ENCODE measurements at places on chromosomes 6 and 20. TPM values are rescaled to one million over a fixed set of nuclear protein-coding genes. Genes with fewer than 3 reads are reported as not detected.

DNA sequence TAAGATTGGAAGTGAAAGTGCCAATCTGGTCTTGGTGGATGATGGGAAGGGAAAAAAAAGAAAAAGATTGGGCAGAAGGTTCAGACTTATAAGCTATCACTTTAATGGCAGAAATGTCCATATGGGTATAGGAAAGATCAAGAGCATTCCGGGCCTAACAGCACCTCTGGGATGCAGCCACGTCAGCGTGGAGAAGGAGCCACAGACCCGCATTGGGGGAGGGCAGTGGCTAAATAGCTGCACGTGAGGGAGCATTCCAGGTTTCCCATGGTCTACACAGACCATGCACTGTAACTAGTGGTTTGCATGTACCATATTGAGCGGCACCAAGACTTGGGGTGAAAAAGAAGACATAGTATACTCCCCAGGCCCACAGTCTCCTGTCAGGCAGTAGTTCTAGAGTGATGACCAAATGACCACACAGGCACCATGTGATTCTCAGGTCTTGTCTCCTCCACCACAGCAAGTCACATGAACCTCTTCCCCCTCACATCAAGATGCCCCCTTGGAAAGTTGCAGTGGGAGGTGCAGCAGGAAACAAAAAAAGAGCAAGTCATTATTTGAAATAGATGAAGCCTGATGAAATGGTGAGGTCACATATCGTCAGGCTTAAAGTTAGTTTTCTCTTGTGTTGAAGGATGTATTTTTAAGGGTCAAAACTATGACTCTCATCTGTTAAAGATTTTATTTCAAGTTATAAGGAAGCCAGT, 94.4 kb upstream of the TNFAIP3 start:
- peak; percentile 43 for DNase-seq

- DNase-seq, result no peak
Observed at GRCh38 chr20:41671143-41671542, 53.0 kb upstream of the CHD6 start.

DNA sequence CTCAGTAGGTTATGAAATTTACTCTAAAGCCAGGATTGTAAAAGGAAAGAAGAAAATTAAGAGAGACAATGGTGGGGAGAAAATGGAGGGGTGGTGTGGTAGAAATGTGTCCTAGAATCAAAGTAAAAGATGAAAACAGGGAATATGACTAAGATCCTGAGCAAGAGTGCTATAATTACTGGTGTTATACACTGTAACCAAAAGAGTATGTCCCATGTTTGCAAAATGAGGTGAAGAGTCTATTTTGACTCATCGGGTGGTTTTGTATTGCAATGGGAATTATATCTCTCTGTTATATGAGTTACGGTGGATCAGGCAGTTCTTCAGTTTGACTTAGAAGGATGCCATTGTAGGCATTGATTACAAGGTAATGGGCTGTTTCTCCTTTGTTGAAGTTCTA, 8.5 kb downstream of the L3MBTL3 start:
- DNase-seq, result peak; percentile 36

DNA sequence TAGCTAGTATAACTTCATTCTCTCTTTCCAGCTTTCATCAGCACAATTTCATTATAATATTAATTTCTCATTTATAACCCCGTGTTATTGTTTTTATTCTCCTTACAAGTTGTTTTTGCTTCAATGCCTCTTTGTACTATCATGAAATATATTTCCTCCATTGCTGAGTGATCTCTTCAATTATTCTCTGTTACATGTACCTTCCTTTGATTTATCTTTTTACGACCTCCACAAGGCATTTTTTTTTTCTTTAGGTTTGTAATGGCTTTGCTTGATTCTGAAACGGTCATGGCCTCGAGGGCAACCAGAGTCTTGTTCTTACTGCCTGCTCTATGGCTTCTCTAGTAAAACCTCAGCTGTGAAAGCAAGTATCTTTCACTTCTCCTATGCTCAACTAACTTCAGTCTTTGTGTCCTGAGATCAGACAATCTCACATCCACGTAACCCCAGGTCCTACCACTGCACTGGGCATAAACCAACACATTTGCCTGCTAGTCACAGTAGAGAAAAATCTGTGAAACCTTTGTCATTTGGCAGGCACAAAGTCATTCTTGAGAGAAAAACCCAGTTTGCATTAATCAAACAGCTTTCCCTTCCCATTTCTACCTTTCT, 119.9 kb downstream of the UST start:
- DNase-seq, result no peak

DNA sequence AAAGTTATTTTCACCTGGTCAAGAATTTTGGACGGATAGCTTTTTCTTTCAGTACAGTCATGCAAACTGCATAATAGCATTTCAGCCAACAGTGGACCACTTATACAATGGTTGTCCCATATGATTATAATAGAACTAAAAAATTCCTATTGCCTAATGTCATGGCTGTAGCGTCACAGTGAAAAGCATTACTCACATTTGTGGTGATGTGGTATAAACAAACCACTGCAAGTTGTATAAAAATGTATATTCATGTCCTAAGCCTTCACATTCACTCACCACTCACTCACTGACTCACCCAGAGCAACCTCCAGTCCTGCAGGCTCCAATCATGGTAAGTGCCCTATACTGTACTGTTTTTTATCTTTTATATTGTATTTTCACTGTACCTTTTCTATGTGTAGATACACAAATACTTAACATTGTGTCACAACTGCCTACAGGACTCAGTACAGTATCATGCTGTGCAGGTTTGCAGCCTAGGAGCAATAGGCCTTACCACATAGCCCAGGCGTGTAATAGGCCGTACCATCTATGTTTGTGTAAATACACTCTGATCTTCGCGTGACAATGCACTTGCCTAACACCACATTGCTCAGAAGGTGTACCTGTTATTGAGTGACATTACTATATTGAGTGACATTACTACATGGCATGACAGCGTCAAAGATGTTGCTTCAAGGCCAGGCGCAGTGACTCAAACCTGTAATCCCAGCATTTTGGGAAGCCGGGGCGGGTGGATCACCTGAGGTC, 17.9 kb downstream of the ABHD12 start:
- peak; percentile 80 for DNase-seq

- DNase-seq, result peak; percentile 84
Observed at GRCh38 chr20:39853636-39854035, 835.4 kb downstream of the MAFB start.

DNA sequence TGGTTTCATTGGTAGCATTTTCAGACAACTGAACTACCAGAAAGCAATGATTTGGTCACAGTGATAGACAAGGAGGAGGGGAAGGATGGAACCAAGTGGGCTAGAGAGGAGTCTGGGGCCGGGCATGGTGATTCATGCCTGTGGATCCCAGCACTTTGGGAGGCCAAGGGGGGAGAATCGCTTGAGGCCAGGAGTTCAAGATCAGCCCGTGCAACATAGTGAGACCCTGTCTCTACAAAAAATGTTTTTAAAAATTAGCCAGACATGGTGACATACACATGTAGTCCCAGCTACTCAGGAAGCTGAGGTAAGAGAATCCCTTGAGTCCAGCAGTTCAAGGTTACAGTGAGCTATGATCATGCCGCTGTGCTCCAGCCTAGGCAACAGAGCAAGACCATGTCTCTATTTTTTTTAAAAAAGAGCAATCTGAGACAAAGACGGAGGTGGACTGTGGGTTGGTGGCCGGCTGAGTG, 70.6 kb downstream of the SYCP2L start:
- no peak for DNase-seq

- no peak for DNase-seq
Observed at GRCh38 chr6:18431581-18431980, 44.4 kb downstream of the RNF144B start.

DNA sequence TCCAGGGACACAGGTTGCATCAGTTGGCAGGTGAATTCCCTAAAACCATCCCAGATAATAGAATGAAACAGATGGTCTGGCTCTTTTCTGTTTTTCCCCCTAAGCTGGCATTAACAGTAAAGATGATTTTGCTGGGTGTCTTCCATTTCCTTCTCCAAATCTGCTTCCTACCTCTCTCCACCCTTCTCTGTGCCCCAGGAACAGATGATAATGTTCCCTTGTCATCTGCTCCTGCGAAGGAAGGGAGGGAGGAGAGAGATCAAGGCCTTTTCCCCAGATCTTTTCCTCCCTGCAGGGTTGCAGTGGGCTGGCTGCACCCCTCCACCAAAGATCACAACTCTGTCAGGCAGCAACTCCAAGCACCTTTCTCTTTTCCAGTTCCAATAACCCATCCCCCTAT, 156.5 kb upstream of the PRDM1 start:
- DNase-seq, result no peak

DNA sequence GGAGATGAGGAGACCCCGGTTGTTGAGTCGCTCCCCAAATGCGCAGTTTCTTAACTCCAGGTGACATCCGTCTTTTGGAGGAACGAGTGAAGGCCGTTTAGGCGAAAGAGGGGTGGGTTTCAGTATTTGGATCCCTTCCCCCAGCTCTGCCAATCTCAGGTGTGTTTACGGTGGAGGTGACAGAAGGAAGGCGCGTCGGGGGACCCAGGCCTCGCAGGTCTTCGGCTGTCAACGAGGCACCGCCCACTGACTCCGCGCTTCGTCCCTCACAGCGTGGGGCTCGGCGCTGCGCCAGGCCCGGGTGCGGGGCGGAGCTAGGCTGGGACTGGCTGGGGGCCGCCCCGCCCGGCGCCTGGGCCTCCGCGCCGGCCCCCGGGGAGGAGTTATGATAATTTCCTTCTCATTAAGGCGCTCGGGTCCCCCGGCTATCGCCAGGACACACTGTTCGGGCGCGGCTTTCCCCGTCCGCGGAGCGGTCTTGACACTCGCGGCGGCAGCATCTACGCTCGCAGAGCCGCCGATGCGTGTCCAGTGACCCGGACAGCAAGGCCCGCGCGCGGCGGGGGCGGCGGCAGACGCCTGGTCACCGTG, at the start of gene TFAP2C:
Gene TFAP2C (plus strand): TSS at position 434 of the 591 bp plus-strand sequence. CDS start 239 bp downstream, outside the sequence.
- DNase-seq, result peak; percentile 68

GRCh38 chr6:45710304-45710821, 305.3 kb downstream of the CLIC5 start:
- DNase-seq, result peak; percentile 31

GRCh38 chr20:10322073-10323012, 103.7 kb downstream of the SNAP25 start:
- no peak for DNase-seq

DNA sequence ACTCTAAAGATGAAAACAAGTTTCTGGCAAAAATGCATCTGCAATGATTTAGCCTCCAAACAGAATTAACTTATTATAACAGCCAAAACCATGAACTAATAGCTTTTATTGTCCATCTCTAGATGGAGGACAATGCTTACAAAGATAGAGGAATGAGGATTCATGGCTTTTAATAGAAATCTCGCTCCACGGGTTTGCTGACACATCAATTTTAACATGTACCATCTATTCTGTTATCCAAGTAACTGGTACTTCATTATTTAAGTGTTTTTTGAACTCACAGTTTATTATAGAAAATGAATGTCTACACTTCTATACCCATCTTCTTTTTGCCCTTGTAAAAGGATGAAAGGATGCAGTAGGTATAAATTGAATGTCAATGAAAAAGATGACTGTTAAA, 10.8 kb downstream of the TMX4 start:
- DNase-seq, result no peak

DNA sequence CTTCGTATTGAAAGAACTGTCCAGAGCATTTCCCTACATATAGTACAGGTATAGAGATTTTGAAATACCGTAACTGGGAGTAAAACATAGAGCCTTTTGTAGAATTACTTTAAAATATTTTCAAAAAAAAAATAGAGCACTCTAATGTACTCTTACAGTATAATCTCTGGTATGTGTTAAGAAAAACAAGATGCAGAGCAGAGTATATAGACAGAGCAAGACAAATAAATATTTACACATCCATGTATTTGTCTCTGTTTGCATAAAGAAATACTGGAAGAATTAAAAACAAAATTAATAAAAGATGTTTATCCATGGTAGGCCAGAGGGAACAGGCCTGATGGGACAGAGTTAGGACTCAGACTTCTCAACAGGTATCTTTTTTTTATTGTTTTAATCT, 28.0 kb upstream of the SUMO4 start:
- no peak for DNase-seq

- DNase-seq, result peak; percentile 95
Observed at GRCh38 chr6:30769088-30769852, 24.9 kb upstream of the IER3 start.

DNA sequence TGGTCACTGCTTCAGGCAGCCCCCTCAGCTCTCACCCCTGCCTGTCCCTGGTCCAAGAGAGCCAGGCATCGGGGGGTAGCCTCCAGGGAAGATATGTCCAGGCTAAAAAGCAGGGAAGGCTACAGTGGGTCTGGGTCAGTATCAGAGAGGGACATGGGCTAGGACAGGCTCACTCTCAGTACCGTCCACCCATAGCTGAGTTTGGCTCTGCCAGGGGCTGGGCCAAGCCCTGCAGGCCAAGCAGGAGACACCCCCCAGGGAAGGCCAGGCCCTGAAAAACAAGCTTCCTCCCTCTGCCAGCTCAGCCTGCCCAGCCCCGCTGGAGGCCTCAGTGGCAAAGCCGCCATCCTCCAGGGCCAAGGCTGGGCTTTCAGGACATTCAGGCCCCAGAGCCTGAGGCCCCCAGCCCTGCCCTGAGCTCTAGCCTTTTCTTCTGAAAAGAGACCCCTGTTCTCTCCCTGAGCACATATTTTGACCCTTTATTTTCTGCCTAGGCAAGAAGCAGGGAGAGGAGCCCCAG, 28.6 kb upstream of the TGM2 start:
- DNase-seq, result peak; percentile 34

DNA sequence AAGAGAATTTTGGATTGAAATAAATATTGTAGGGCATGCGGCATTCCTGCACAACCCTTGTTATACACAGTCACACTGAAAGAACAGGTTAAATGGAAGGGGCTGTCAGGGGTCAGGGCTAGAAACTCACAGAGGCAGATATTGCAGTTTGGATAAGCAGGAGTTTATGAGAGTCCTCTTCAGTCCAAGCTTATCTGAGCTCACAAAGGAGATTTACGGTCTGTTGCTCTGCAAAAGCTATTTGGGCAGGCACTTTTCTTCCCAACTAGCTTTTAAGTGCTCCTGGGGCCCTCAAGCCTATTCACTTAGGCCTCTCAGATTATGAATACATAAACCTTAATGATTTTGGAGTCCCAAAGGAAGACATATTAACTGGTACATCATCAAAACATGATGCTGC, 156.2 kb downstream of the SOX4 start:
- DNase-seq, result no peak

DNA sequence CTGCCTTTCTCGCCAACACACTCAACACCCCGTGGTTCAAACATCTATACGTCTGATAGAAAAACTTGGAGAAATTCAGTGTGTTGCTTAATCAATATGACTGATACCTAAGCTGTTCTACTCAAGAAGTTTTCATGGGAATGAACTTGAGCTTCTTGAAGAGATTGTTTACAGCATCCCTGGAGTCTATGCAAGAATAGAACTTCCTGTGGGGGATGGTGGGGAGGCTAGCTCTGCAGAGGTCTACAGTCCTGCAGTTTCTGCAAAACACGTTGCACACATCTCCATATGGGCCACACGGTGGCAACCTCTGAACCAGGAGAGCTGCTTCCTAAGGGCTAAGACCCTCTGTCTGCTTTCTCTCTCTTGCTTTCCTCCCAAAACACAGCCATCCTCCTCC, 32.7 kb upstream of the FANCE start:
- DNase-seq, result no peak

GRCh38 chr6:157503018-157503747, 122.2 kb downstream of the ZDHHC14 start:
- DNase-seq, result no peak

Gene C6orf15
- total RNA-seq, result not detected

Gene FKBP1C
- total RNA-seq, result 1.1 TPM

Gene CGA
- total RNA-seq, result not detected

Gene GRM4
- 0.36 TPM for total RNA-seq

Gene DCDC2
- total RNA-seq, result under 0.01 TPM

Gene NSFL1C
- total RNA-seq, result 23.0 TPM

Gene RBBP8NL
- not detected for total RNA-seq
